Central memory CD4-positive, alpha-beta T cell (primary cell): ENCODE measurements at places on chromosomes 11 and 22.

- no peak for DNase-seq
Observed at GRCh38 chr11:76892306-76892705, 31.6 kb downstream of the ACER3 start.

GRCh38 chr11:134226806-134227325, 2.4 kb downstream of the VPS26B start:
- DNase-seq: no peak

DNA sequence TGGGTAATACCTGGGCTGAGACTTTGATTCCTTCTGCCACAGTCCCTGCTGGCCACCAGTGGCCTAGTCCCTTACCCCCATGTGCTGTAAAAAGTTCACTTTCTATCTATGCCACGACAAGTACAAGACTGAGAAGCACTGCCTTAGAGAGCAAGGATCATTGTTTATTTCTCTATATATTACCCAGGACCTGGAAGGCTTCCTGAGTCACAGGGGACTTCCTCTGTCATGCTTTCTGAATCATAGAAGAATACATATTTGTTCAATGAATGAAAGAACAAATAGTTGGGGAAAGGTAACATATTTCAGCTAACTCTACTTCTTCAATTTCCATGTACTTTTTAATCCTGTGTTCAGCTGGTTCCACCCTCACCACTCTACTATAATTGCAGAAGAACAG, 5.5 kb upstream of the SYT9 start:
- no peak for DNase-seq

GRCh38 chr11:19345519-19345847, 104.7 kb upstream of the E2F8 start:
- no peak for DNase-seq

DNA sequence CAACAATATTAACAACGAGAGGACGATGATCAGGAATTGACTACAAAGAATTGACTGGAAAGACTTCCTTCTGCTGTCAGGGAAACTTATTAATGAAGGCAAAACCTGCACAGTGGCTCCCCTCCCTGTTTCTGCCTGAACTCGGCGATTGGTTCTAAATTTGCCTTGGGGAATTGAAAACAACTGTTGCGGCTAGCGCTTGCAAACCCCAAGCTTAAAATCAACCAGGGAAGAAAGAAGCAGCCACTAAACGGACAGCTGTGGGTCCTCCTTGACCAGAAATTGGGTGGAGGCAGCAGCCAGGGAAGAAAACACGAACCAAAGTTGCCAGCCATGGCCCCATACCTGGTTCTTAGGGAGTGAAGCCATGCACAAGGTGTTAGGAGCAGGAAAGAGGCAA, 383.5 kb upstream of the CADM1 start:
- no peak for DNase-seq

DNA sequence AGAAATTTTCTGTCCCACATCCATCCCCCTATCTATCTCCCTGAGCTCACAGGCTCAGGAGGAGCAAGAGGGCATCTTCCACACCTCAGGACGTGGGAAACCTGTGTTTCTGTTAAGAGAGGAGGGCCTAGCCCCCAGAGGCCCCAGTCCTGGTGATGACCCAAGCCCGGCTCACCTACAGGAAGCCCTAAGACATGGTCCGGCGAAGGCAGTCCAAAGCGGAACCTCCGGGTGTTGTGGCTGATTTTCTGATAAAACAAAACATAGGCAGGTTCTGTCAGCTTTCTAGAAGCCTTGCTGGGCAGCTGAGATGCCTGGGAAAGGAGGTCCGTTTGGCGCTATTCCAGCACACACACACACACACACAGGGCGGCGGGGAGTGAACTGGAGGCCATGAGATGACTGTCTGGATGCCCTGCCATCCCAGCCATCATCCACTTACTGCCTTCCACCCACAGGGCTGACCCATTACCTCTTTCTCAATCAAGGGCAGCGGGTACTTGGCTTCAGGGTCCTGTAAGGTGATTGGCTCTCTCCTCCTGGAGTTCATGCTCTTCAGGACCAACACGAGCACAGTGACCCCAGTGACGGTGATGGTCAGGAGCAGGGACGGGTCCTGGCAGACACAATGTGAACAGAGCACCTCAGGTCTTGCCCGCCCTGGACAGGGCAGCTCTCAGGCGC, 882 bp downstream of the CYB5R2 start:
- no peak for DNase-seq

- no peak for DNase-seq
Observed at GRCh38 chr11:119780222-119780953, 51.4 kb upstream of the NECTIN1 start.

GRCh38 chr11:113531575-113532451, 56.6 kb upstream of the DRD2 start:
- DNase-seq: no peak

- no peak for DNase-seq
Observed at GRCh38 chr11:68308068-68308467, 4.3 kb upstream of the LRP5 start.

GRCh38 chr11:70538641-70539359, 140.5 kb downstream of the CTTN start:
- no peak for DNase-seq
